ENCODE measurements at places on chromosomes 4 and X.

DNA sequence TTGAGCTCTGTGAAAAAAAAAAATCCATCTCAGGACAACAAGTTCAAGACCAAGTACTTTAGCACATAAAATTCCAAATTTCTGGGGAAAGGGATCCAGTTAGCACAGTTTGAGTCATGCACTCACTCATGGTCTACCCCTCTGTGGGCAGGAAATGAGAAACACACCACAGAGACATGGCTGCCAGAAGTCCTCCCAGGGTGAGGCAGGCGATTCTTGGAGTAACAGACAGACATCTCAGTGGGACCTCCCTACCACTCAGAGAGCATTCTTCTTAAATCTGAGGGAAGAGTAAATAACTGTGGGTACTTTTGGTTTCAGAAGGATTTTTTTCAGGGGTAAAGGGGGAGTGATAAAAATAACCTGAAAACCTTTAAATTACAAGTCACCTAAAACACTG, 14.1 kb downstream of the CXCL1 start:
- DNase-seq = no peak

DNA sequence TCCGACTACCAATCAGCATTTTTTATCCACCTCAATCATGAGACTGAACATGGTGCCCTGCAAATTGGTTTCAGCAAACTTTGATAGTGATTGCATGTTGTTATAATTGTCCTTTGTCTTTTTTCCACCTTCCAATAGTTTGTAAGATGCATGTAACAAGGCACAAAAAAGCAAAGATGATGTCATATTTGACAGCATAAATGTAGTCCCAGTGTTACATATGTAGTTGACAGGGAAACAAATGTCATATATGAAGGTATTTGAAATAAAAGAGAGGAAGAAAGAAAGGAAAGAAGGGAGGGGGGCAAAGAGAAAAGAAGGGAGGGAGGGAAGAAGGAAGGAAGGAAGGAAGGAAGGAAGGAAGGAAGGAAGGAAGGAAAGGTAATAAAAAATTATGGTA, 441.7 kb upstream of the CPEB2 start:
- no peak for DNase-seq

GRCh38 chrX:1883772-1884171, 268.9 kb downstream of the ASMT start:
- DNase-seq = no peak

DNA sequence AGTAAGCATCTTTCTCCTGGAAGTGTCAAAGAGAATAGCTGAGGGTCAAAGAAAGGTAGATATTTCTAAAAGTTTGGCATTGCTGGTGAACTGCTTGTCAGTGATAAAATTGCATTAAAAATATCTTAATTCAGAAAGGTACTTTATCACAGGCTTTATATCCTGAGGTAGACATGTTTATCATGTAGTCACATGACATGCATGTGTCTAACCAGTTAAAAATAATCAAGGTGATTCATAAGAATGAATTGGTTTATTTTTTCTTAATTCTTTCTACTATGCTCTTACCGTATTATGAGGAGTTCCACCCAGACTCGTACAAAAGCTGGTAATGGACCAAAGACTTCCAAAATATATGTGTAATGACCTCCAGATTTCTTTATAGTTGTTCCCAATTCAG, 6.1 kb downstream of the SLC7A11 start:
- DNase-seq = no peak

DNA sequence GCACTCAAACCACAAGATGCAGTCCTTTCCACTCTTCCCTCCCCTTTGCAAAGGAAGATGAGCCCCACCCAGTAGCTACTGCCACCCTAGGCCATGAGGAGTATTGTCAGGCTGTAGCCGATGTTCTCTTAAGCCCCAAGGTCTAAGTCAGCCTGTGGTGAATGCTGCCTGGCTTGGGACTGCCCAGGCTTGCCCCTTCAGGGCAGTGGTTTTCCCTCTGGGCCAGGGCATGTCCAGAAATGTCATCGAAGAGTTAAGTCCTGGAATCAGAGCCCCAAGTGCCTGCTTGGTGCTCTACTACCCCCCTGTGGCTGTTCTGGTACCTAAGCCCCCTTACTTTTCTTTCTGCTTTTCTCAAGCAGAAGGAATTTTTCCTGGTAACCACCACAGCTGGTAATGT, 11.8 kb upstream of the PGK1 start:
- DNase-seq = no peak

DNA sequence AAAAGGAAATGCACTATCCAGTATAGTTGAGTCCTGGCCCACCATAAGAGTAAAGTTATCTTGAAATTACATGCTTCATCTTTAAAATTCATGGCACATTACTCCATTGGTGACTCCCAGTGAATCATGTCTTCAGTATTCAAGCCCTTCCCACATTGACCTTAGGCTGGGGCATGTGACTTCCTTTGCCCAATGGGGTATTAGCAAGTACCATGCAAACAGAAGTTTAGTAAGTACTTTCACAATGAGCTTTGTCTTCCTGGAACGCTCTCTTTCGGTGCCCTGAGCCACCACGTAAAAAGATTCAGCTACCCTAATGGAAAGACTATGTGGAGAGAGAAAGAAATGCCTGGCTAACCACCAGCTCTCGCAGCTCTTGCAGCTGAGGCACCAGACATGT, 235.4 kb downstream of the HNRNPD start:
- no peak for DNase-seq

GRCh38 chr4:118957722-118958445, 69.2 kb downstream of the SYNPO2 start:
- DNase-seq = no peak

- DNase-seq = no peak
Observed at GRCh38 chr4:84995386-84995785, 28.9 kb upstream of the WDFY3 start.

DNA sequence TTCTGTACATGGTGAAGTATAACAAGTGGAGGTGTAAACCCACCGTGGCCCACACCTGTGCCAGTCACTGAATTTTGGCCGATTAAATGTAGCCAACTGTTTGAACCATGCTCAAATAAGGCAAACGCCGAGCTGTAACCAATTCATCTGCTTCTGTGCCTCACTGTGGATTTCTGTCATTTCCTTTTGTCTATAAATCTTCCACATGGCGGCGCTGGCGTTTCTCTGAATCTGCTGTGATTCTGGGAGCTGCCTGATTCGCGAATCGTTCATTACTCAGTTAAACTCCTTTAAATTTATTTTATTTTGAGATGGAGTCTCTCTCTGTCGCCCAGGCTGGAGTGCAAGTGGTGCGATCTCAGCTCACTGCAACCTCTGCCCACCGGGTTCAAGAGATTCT, 19.2 kb downstream of the SUPT20HL2 start:
- no peak for DNase-seq

DNA sequence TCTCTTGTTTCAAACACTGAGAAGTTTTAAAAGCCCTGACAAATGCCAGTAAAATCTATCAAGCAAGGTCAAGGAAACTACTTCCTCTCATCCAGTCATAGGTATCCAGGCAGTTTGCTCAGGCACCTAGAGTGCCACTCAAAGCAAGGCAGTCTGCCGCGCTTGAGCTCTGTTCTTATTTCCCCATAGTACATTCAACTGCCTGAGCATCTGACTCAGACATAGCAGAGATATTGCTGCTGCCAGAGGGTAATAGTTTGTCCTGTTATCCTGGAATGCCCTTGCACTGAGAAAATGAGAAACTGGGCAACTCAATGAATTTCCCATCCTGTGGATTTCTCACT, 16.1 kb upstream of the ATP8A1 start:
- no peak for DNase-seq

DNA sequence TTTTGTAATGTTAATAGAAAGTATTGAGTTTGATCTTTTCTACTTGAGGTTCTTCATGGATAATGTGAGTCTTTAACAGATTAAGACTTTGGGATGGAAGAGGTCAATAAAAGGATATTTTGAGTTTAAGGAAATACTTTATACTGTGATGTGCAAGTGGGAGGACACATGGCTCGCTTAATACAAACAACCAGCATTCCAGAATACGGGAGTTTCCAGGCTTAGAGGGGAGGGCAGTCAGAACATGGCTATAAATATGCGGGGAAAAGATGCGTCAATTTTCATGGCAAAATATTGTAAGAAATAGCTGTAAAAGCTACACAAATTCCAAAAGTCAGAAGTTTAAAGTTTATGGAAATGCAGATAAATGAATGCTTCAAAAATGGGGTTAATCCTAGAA, 192.3 kb downstream of the AASDH start:
- DNase-seq = no peak

GRCh38 chr4:8130346-8131066, 28.1 kb downstream of the ABLIM2 start:
- DNase-seq = no peak

DNA sequence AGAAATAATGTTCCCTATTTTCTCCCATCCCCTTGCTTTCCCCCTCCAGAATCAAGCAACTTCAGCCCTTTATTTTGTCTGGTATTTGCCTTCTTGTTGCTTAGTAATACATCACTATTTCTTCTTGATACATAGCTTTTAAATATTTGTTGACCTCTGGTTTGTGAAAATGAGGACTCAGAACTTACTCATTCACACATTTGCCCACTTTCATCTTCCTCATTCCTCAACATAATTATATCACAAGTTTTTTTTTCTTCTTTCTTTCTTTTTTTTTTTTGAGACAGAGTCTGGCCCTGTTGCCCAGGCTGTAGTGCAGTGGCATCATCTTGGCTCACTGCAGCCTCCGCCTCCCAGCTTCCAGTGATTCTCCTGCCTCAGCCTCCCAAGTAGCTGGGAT, 28.9 kb upstream of the NDUFC1 start:
- DNase-seq = no peak

DNA sequence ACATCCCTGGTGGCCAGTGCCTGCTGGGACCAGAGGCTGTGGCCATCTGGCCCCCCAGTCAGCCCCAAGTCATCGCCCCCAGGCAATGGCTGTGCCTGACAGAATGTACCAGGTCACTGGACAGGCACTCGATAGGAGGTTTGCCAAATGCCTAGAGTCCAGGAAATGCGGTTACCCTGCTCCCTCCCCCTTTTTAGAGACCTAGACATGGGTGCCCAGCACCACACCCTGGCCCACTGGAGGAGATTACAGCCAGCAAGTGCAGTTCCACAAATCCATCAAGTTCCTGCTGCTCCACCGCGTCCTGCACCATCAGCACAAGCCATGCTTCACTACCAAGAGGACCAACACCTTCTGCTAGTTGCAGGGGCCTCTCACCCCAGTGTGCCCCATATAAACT, 16.2 kb upstream of the ZFX start:
- DNase-seq = no peak

GRCh38 chr4:139584784-139585183, 28.8 kb upstream of the SETD7 start:
- no peak for DNase-seq

DNA sequence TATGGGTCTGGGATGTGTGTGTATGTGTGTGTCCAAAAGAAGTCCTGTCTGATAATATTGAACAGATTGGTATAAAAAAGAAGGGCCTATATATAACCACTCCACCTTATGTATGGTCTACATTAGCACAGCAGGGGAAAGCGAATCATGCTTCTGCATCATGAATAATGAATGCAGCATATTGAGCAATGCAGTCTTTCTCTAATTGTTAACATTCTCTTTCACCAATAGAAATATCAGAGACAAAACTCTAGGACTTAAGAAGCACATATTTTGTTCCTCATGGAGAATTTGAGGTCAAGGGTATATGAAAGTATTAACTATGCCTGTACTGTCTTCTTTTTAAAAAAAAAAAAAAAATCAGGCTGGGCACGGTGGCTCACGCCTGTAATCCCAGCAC, 264.3 kb upstream of the NOCT start:
- DNase-seq = no peak
